WTC11 (cell line): ENCODE measurements at places on chromosomes 7 and 10. TPM values are rescaled to one million over a fixed set of nuclear protein-coding genes. Genes with fewer than 3 reads are reported as not detected.

DNA sequence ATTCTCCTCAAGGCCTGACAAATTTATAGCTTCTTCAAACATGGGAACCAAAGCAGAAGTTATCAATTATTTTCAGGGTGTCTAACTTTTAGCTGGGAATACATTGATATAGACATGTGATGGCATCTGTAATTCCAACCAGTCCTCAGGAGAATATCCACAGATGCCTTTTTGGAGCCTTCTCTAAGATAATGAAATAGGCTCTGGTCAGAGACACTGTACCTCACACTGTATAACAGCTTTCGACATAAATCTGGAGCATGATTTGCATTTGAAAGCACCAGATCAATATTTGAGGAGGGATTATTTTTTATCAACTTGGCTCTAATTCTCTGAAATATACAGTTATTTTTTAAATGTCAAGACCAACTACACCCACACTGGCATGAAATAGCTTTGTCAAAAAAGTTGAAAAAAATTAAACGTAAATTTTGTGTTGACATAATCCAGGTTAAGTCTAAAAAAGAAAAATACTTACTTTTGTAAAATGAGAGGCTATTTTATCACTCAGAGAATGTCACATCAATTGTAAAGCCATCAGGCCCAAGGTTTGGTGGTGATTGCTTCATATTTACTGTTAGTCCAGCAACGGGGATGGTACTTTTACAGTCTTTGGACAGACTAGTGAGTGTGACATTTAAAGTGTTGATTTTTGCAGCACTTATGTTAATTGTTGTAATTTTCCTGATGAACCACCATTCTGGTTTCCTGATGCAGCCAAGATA, 177.0 kb upstream of the SP8 start:
- DNase-seq, result no peak

DNA sequence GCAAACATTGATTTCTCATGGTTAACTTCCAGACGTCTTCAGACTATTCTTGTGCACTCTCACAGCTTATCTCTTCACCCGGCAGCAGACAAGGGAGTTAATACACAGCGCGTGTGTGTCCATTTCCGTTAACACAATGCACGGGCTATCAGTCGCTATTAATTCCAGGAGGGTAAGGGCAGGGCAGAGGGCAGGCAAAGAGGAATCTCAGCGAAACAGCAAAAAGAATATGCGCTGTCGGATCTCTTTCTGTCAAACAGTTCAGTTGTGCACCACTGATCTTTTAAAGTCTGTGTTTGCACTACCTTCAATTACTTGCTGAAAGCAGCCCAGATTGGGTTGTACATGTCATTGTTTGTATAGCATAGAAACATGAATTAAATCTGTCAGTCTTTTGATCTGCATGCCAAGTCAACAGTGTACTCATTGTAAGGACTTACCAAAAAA, 41.1 kb upstream of the CABCOCO1 start:
- no peak for DNase-seq

GRCh38 chr10:123620621-123621020, 45.5 kb upstream of the GPR26 start:
- no peak for DNase-seq

The ADIRF gene
- total RNA-seq, result 0.30 to 1.0 TPM (median 0.70 TPM) in 3 replicates

The EGFR gene
- total RNA-seq, result 5.9 to 7.6 TPM (median 6.0 TPM) in 3 replicates
